ENCODE measurements at places on chromosomes 2 and 18. TPM values are rescaled to one million over a fixed set of nuclear protein-coding genes. Genes with fewer than 3 reads are reported as not detected.

DNA sequence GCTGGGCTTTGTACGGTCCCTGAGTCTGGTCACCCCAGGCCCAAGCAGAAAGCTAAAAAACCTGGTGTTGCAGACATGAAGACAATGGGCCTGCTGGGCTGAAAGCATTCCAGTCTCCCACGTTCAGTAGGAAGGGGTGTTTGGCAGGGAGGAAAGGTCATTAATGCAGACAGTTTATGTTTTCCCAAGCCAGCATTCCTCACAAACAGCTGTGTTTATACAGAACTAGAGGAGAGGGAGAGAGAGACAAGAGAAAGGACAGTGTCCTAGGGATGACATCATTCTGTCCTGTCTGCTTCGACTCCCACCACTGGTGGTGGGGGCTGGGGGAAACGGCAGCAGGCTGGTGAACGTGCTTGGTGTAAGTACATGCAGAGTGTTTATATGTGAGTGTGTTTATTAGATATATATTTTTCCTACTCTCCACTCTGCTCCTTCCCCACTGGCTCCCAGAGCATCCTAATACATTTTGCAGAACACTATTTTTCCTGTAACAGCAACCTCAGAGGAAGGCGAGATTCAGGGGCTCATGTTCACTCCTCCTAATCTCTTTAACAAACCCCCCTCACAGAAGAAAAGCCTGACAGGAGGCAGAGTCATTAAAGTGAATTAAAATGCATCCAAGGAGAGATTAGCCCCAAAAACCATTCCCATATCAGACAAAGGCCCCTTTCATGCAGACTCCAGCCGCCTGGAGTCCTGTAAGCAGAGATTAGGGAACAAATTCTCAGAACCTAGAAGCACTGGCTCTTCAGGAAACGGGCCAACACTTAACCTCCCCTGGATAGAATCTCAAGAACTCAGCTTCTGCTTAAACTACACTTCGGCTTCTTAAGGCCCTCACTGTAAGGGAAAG, 380.4 kb downstream of the TNS1 start:
- peak; percentile 36 for DNase-seq

DNA sequence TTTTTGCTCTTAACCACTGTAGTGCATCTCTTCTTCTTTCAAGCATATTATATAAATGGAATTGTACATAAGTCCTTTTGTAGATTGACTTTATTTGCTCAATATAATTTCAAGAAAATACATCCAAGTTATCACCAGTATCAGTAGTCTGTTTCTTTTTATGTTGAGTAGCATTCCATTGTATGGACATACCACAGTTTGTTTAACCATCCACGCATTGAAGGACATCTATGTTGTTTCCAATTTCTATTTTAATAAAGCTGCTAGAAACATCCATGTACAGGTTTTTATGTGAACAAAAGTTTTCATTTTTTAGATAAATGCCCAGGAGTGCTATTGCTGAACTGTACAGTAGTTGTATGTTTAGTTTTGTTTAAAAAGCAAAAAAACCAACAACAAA, 387.5 kb upstream of the SOX11 start:
- no peak for DNase-seq

Gene CD8B2
- not detected for total RNA-seq

DNA sequence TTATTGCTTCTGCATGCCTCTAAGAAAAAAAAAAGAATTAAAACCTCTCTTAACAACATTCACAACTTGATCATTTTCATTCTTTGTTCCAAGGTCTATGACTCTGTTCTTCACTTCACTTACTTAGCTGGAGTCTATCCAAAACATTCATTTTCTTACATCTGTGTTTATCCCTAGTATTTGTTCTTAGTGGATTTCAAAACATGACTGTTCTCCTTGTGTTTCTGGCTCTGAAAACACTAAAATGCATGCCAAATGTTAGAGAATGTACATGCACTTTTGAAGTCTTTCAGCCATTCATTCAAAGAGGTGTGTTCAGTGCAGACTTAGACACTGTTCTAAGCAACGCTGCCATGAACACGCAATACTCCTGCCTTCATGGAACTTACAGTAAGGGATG, 138.8 kb downstream of the CNTNAP5 start:
- no peak for DNase-seq

DNA sequence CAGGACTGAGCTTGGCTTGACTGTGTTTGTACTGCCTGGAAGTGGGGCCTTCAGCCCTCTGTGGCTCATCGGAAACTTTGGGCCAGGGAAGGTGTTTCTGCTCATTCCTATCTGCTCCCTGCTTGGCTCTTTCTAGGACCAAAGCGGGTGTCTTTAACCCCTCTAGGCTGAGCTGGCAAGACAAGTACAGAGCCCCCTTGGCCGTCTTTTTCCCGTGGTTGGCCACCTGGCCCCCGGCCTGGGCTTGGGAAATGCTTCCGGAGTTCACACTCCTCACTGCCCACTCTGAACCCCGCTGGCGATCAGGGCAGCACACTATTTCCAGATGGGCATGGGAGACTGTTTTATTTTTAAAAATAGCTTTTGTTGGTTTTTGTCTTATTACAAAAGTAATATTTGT, 243.0 kb downstream of the DYSF start:
- no peak for DNase-seq
